ENCODE measurements at places on chromosomes 5 and 9.

DNA sequence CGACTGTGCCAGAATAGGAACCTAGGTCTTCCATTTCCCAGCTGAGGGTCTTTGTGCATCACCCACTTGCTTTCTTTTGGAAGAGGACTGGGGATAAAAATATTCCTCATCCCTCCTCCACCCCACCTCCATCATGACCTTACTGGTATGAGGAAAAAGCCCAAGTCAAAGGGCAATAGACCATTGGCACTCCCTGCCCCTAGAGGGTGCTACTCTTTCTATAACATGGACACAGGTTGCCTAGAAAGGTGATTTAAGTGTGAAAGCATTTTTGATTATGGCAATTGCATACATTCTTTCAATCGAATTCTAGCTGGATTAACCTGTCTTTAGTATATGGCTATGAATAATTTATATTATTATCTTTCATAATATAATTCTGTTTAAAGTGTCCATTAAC lies 22.8 kb upstream of the ZNF618 start:
- no peak for DNase-seq

DNA sequence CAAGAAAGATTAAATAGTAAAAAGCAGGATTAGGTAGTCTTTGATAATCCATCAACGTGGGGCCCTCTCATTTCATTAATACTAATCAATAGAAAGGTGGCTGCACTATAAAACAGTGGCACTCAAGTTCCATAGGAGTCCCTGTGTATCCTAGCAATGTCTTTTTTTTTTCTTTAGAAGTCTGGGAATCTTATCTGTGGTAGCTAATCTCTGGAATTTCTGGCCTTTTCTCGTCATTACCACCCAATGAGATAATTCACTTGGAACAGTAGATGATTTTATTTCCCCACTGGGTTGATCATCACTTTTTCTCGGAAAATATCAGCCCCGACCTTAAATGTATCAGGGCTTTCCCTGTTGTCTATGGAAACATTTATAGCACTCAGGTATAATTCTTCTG lies 86.8 kb upstream of the CDH6 start:
- no peak for DNase-seq

- no peak for DNase-seq
These were observed 117.2 kb upstream of the LIFR start for GRCh38 chr5:38673671-38674071.

- DNase-seq = no peak
These were observed at the start of gene ZNF618 for GRCh38 chr9:113876151-113876992. TSS of gene ZNF618 (plus strand) at chr9:113876309. CDS start at chr9:113876381, 72 bp downstream.

- DNase-seq = no peak
These were observed 196.3 kb downstream of the ATP10B start for GRCh38 chr5:160655717-160656116.

GRCh38 chr5:148686660-148687059 lies 32.3 kb upstream of the HTR4 start:
- DNase-seq = no peak

- no peak for DNase-seq
These were observed 48.6 kb upstream of the GDNF start for GRCh38 chr5:37888476-37888875.

- no peak for DNase-seq
These were observed 128.1 kb upstream of the NR5A1 start for GRCh38 chr9:124635285-124635684.

DNA sequence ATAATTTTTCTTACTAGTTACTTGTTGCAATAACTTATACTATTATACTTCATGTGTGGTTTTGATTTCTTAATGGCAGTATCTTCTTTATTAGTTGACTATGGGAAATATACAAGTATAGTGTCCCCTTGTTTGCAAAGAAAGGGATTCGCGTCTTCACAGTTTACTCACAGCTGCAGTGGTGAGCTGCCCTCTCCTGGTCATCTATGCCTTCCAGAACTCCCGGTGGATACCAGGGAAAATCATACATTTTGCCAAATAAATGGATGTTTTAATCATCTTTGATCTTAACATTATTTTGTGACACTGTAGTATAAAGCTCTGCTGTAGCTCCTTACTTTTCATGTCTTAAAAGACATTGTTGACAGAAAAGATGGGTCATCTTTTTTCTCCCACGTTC lies 142.0 kb downstream of the ZCCHC7 start:
- no peak for DNase-seq

DNA sequence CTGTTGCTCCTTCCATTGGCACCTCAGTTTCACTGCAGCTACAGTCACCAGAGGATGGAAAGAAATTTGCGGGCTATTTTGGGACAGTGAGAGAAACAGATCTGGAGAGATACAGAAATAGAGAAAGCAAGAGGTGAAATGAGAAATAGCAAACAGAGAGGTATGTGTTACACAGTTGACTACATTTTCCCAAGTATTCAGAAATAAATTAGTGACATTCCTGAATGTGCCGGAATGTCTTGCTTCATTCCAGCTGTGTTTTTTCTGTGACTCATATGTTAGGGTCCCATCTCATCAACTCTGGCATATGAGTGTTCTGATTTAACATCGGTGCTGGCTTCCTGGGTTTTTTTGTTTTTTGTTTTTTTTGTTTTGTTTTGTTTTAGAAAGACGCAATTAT lies 63.8 kb upstream of the ZNF462 start:
- DNase-seq = no peak

GRCh38 chr9:71743217-71743705 lies 25.1 kb downstream of the CEMIP2 start:
- DNase-seq = no peak

DNA sequence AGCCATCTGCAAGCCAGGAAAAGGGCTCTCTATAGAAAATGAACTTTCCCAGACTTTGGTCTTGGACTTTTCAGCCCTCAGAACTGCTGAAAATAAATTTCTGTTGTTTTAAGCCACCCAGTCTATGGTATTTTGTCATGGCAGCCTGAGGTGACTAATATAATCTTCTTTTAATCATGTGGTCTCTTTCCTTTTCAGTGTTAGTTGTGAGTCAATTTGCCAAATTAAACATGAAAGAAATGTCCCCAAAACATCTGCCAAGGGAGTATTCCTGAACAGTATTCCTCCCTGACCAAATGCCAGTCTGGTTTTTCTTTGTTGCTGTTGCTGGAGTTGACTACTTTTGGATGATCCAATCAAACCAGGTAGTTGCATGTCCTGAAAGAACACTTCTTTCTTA lies 4.7 kb upstream of the YTHDC2 start:
- DNase-seq = no peak

GRCh38 chr5:83919071-83920041 lies 198.7 kb upstream of the HAPLN1 start:
- DNase-seq = no peak

GRCh38 chr9:125549039-125549438 lies 158.0 kb downstream of the MAPKAP1 start:
- no peak for DNase-seq

GRCh38 chr9:88523056-88523455 lies 11.9 kb upstream of the NXNL2 start:
- no peak for DNase-seq

GRCh38 chr5:97623441-97623840 lies 440.4 kb upstream of the RIOK2 start:
- no peak for DNase-seq

DNA sequence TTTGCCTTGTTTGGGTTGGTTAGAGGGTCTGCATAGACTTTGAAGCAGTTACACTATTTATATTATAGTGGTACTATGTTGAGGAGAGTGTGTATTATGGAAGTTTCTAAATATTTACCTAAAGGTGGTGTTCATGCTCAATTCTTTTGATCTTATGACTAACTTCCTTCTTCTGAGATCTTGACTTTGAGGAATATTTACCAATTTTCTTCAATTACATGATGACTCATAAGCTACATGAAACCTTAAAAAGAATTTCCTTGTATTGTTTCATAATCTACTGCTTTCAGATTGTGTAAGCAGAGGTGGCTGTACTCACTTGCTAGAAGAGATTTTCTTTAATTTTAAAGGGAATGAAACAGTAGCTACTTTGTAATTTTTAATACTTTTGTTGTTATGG lies 276.1 kb downstream of the TAF11L14 start:
- DNase-seq = no peak

DNA sequence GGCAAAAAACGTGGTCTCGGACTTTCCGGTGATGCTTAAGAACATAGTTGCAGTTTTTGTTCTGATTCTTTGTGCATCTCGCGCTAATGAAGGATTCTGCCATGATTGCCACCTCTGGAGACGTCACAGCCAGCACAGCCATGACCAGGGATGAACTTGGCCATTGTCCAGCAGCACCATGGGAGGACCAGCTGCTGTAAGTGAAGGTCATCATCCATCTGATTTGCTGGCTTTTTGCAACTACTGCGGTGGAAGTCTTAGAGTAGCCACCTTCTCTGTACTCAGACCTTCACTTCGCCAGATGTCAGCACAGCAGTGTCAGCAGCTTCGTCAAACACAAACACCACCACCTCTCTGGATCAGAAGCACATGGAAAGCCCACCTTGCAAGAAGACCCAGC lies 45.7 kb downstream of the NSUN2 start:
- DNase-seq = no peak

Measured in stimulated activated naive CD4-positive, alpha-beta T cell treated with Interleukin-2 at 50 U/mL for 16 hours (primary cell).